ELR (cell line): ENCODE measurements at places on chromosomes 4 and X.
A peak's percentile ranks its signal among the peaks of the same experiment; 100 is the strongest.

DNA sequence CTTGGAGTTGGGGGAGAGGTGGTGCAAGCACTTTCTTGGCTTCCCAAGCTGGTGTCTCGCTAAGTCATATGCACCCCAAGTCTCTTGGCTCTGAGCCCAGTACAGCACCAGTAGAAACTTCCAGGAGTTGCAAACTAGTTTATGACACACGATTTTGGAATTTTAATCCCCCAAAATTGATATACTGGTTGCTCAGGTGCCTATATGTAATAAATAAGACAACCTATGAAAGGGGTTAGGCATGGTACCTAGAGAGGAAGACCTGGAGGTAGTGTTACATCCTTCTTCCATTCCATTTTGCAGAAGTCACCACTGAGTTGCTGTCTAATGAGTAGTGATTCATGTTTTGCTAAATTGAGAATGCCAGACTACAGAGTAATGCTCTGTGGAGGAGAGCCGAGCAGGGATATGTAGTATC is 4.3 kb upstream of the SLC4A4 start:
- peak; percentile 59 for DNase-seq

DNA sequence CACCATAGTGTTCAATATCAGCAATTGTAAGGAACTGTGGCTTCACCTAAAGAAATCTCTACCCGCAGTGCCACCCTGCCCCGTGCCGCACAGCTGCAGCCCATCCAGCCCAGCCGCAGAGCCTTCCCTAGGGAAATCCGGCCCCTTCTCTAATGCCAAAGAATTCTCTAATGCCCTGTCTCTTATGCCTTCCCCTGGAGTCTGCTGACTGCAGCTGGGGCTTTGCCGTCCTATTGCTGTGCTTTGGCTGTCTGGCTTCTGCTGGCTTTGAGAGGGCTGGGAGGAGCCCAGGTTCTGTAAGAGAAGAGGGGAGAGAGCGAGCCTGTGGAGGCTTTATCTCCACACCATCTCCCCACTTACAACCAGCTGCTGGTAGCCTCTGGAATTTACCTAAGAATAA is 85.9 kb upstream of the HELT start:
- no peak for DNase-seq

GRCh38 chrX:133911825-133912495 is 73.4 kb downstream of the GPC3 start:
- DNase-seq = no peak

- DNase-seq = no peak
Measured at GRCh38 chr4:143140696-143141095, 44.0 kb upstream of the USP38 start.

DNA sequence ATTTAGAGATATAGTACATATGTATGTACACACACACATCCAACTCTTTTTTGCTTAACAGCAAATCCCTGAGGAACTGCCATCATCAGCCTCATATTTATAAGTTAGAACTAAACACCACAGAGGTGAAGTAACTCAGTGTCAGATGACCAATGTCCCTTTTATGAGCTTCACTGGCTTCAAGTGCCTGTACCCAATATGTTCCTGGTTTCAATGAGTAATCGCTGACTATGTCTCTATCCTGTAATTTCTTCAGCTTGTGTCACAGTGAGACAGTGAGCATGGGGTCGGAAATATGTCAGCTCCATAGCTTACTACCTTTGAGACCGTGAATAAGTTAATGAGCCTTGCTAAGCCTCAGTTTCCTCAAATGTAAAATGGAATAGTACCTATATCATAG is 136.2 kb upstream of the RASGEF1B start:
- no peak for DNase-seq

DNA sequence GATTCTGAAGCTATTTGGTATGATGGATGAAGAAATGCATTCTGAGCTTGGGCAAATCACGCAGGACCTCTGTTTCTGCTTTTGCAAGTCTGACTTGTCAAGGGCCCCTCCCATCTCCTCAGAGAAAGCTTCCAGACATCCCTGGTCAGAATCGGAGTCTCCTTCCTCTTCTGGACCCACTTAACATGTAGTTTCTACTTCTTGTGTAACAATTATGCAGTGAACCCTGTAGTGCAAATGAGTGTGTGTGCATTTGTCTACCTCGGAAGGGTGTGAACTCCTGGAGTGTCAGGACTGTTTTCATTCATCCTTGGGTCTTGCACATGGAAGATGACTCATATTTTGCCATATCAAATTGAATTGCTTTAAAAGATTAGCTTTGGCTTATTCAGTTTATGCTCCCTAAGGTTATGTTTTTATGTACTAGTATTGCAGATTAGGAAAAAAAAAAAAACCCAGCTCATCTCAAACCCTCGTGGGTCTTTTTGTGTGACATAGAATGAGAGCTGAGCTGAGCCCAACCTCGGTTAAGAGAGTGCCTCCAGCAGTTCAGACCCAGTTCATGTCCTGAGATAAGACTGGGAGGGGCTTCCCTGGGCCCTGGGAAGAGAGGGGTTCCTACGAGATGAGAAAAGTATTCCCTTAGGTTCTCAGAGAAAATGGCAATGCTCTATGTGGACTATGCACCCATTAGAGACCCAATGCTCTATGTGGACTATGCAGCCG is 61.1 kb upstream of the RPL34 start:
- DNase-seq = no peak

DNA sequence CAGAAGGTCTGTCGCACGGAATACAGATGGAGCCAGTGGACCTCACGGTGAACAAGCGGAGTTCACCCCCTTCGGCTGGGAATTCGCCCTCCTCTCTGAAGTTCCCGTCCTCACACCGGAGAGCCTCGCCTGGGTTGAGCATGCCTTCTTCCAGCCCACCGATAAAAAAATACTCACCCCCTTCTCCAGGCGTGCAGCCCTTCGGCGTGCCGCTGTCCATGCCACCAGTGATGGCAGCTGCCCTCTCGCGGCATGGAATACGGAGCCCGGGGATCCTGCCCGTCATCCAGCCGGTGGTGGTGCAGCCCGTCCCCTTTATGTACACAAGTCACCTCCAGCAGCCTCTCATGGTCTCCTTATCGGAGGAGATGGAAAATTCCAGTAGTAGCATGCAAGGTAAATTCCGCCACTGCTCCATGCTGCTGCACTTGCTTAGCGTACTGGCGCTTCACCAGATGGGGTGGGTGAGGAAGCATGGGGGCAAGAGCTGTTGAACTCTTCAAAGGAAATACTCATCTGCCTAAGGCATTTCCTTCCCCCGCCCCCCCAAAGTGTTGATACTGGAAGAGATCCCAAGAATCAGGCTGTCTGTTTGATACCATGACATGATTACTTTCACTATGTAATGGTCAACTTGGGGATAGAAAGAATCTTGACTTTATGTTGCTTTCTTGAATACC is 24.8 kb downstream of the KLF3 start:
- no peak for DNase-seq

- peak; percentile 36 for DNase-seq
Measured at GRCh38 chrX:46803140-46803539, 33.7 kb upstream of the RP2 start.
